ENCODE measurements at places on chromosomes 2 and 18.

DNA sequence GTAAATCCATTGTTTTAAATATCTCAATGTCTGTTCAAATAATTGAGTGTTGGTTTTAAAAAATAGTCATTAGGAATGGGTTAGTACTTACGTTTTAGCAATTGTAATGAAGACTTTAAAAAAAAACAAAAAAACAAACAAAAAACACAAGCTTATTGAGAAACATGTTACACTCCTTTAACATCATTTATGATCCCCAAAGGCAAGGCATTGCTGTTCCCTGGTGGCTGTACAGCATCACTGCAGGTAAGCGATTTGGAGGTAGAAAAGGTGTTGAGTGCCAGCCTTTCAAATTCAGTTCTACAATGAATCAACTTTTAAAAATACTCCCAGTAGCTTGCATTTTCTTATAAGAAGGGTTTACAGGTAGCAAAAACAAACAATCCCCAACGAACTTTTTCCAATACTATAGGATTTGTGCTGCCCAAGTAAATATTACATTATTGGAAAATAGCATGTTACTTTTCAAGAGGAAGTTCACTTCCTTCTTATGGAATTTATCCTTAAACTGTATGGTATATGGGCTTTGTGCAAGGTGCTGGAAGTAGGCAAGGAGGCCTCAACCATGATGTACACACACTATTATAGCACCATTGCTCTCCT lies 27.5 kb downstream of the CNRIP1 start:
- no peak for DNase-seq

GRCh38 chr2:88253375-88253774 lies 83.2 kb downstream of the THNSL2 start:
- no peak for DNase-seq

DNA sequence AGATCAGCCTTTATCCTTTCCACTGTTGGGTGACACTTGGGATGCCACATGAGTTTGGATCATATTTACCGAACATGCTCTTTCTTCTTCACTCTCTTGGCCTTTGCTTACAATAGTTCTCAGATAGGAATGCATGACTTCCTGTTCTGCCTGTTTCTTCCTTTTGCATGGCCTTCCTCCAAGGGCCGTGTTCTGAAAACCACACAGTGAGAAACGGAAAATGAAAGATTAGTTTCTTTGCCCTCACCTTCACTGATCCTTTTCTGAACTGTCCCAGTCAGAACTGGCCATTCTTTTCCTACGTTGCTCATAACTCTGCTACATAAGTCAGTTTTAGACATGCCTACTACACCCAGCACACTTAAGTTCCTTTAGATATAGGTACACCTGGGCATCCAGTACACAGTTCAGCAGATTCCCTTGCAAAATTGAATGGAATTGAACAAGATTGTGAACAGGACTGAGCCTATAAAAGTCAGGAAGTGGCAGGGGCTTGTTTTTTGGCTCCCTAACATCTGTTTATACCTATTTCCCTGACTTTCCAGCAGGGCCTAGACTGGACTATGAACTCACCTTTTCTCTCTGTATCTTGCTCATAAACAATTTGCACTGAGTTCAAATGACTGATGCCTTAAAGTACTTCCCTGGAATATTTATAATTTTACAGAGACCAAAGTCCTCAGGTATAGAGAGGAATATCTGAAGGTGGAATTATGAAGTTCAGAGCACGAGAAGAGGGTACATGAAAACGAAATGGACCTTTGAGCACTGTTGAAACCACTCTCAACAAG lies 186.4 kb upstream of the ST6GAL2 start:
- DNase-seq, result no peak

DNA sequence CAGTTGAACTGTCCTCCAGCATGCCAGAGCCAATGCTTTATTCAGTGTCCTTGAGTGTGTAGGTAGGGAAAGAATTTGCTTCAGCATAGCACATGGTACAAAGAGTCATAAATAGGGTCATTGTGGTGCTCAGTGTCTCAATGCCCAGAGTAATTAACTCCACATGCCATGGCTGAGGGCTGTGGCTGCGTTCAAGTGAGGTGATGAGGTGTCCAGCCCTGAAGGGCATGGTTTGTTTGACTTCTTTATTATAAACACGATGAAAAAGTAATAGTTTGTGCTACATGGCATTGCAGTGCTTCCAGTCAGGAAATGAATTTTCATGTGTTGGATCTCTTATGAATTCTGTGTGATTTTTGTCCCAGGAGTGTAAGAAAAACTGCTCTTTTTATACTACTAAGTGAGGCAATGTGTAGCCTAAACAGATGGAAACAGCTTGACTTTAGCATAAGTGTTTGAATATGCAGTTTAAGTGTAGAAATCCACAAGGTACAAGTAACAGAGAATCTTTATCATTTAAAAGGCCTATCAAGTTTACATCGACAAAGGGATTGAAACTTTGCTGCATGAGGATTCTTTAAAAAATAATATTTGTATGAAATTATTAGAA lies 507.9 kb upstream of the CDH2 start:
- DNase-seq, result no peak

GRCh38 chr18:52826994-52827393 lies 487.0 kb downstream of the DCC start:
- no peak for DNase-seq

- DNase-seq, result no peak
These were observed 234.5 kb upstream of the CHST9 start for GRCh38 chr18:27419646-27420045.

Data from femur (tissue), 1 donor.